Activated CD4-positive, alpha-beta T cell treated with anti-CD3 and anti-CD28 coated beads for 36 hours (primary cell): ENCODE measurements at places on chromosomes 16 and 17. TPM values are rescaled to one million over a fixed set of nuclear protein-coding genes. Genes with fewer than 3 reads are reported as not detected.

LRRC46 gene
- 0.46 TPM for total RNA-seq

PPP1R27 gene
- not detected for total RNA-seq

MGAT5B gene
- total RNA-seq: not detected

PRAC2 gene
- not detected for total RNA-seq

FAM83G gene
- total RNA-seq: 14.3 TPM

TSPAN10 gene
- total RNA-seq: 0.35 TPM

SULT1A2 gene
- 0.30 TPM for total RNA-seq

HBQ1 gene
- total RNA-seq: 1.1 TPM

TSEN54 gene
- 35.1 TPM for total RNA-seq

MRPL38 gene
- 98.0 TPM for total RNA-seq

ZFPM1 gene
- 9.9 TPM for total RNA-seq

NSF gene
- total RNA-seq: 31.0 TPM

KRTAP4-1 gene
- total RNA-seq: not detected

GAS2L2 gene
- total RNA-seq: not detected
